A549 treated with Hydrocortisone at 1 μM for 4 hours (cell line): ENCODE measurements at places on chromosomes 2 and 18. TPM values are rescaled to one million over a fixed set of nuclear protein-coding genes. Genes with fewer than 3 reads are reported as not detected.

The VIT gene
- total RNA-seq: not detected in 5 replicates

The REG3A gene
- not detected in 5 replicates for total RNA-seq

The QPCT gene
- total RNA-seq: 19.8 to 23.6 TPM (median 21.4 TPM) in 5 replicates

The LDAH gene
- total RNA-seq: 15.7 to 26.2 TPM (median 19.8 TPM) in 5 replicates
